Activated T-helper 2 cell treated with anti-CD3 and anti-CD28 coated beads, Interferon-gamma antibody, Interleukin-2, Interleukin-4, amounts not matched to agents 10 μg/mL and 5 μg/mL and 100 μg/mL, durations not matched to agents 14 hours and 24 hours and 36 hours (primary cell): ENCODE measurements at places on chromosomes 4 and X. TPM values are rescaled to one million over a fixed set of nuclear protein-coding genes. Genes with fewer than 3 reads are reported as not detected.

Gene ZMAT1
- 1.7 and 2.5 TPM in 2 replicates for total RNA-seq

Gene HSFX2
- 0.23 TPM in 1 of 2 replicates, not detected in the other for total RNA-seq

Gene ARMCX5
- total RNA-seq: 7.1 and 7.7 TPM in 2 replicates

Gene BMP3
- not detected in 2 replicates for total RNA-seq

Gene YIPF7
- not detected in 2 replicates for total RNA-seq

Gene GNRHR
- not detected in 2 replicates for total RNA-seq

Gene TMEM271
- not detected in 2 replicates for total RNA-seq

Gene DAPP1
- total RNA-seq: 21.4 and 23.6 TPM in 2 replicates

Gene CORIN
- total RNA-seq: 0.30 and 0.32 TPM in 2 replicates

Gene VSIG1
- total RNA-seq: 0.34 TPM in 1 of 2 replicates, not detected in the other

Gene SPATA4
- not detected in 2 replicates for total RNA-seq

Gene XAGE1B
- not detected in 2 replicates for total RNA-seq

Gene NUDT11
- 5.8 and 6.1 TPM in 2 replicates for total RNA-seq

Gene RHOXF2B
- not detected in 2 replicates for total RNA-seq

Gene PLAC8
- 31.5 and 41.8 TPM in 2 replicates for total RNA-seq

Gene PDZD4
- total RNA-seq: 0.23 and 0.91 TPM in 2 replicates

Gene QRFPR
- not detected in 2 replicates for total RNA-seq

Gene CT45A5
- not detected in 2 replicates for total RNA-seq

Gene HMX1
- not detected in 2 replicates for total RNA-seq

Gene TCEAL2
- not detected in 2 replicates for total RNA-seq

Gene ERVMER34-1
- not detected in 2 replicates for total RNA-seq

Gene PDE5A
- 0.25 and 0.32 TPM in 2 replicates for total RNA-seq

Gene NHS
- total RNA-seq: 3.8 and 8.3 TPM in 2 replicates

Gene SUPT20HL1
- not detected in 2 replicates for total RNA-seq

Gene EDA
- 0.57 TPM in 2 replicates for total RNA-seq

Gene USP26
- total RNA-seq: not detected in 2 replicates

Gene CFAP99
- total RNA-seq: not detected in 2 replicates

Gene PIGA
- total RNA-seq: 40.6 and 43.3 TPM in 2 replicates

Gene MED14
- 37.8 and 44.7 TPM in 2 replicates for total RNA-seq

Gene ENPEP
- total RNA-seq: 0.02 TPM in 1 of 2 replicates, not detected in the other

Gene PRDM8
- 1.1 and 1.8 TPM in 2 replicates for total RNA-seq

Gene MND1
- total RNA-seq: 15.4 and 17.8 TPM in 2 replicates

Gene APELA
- not detected in 2 replicates for total RNA-seq

Gene XAGE2
- not detected in 2 replicates for total RNA-seq

Gene DUSP21
- total RNA-seq: not detected in 2 replicates

Gene SPANXA2
- total RNA-seq: not detected in 2 replicates

Gene MAGEA3
- total RNA-seq: not detected in 2 replicates

Gene SMIM10
- 1.8 and 1.9 TPM in 2 replicates for total RNA-seq

Gene DKC1
- total RNA-seq: 150 TPM in 2 replicates
